Kidney epithelial cell (primary cell): ENCODE measurements at places on chromosomes 12 and 14. TPM values are rescaled to one million over a fixed set of nuclear protein-coding genes. Genes with fewer than 3 reads are reported as not detected.

Gene TEX22
- total RNA-seq = 0.27 and 0.46 TPM in 2 replicates

Gene FAR2
- 9.0 and 10.7 TPM in 2 replicates for total RNA-seq

Gene VRTN
- not detected in 2 replicates for total RNA-seq

Gene PRH2
- total RNA-seq = not detected in 2 replicates
